Esophagus muscularis mucosa (tissue), 4 donors: ENCODE measurements at places on chromosomes 6 and 20. TPM values are rescaled to one million over a fixed set of nuclear protein-coding genes. Genes with fewer than 3 reads are reported as not detected.

Gene FAM209B
- total RNA-seq: not detected

Gene NOP56
- 58.5 TPM for total RNA-seq

Gene GPR6
- not detected for total RNA-seq

Gene ADGB
- not detected for total RNA-seq

Gene BHLHE23
- total RNA-seq: not detected

Gene KCNK15
- 3.6 TPM for total RNA-seq

Gene DEFB124
- not detected for total RNA-seq

DNA sequence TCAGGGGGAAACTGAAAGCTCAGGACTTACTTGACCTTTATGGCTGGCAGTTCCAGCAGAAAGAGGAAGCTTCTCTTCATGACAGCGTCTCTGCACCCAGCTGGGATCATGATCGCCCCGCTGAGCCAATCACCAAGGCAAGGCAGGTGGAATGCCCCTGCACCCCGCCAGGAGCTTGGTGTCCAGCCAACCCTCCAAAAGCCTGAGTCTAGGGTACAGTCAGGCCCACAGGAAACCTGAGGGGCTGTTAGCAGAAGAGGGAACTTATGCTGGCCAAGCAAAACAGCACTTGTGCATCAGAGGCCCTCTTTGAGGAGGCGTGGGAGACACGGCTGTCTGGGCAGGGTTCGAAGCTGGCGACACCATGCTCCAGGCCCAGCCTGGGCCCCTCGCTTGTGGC is 188.3 kb upstream of the GMDS start:
- peak; percentile 80 for DNase-seq

DNA sequence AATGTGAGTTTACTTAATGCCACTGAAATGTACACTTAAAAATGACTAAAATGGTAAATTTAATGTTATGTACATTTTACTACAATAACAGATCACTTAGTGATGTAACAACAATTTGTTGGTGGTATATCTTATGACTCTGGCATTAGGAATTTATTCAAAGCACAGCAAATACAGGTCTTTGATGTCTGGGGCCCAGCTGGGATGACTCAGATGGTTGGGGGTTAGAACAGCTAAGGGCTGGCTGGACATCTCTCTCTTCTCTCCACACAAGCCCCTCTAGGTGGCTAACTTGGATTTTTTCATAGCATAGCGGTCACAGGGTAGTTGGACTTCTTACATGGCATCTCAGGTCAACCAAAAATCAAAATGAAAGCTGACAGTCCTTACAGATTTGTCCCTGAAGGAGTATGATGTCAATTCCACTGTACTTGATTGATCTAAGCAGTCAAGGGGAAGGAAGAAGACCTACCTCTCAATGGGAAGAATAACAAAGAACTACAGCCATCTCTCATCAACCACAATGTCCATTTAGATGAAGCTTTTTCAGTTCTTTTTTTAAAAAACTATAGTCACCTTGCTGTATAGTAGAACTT is 37.5 kb upstream of the LCA5 start:
- no peak for DNase-seq

GRCh38 chr6:106005013-106005412 is 81.1 kb upstream of the PRDM1 start:
- no peak for DNase-seq

- no peak for DNase-seq
Observed at GRCh38 chr6:158766621-158767455, 52.3 kb downstream of the EZR start.

GRCh38 chr6:43895656-43896328 is 125.8 kb downstream of the VEGFA start:
- DNase-seq: no peak

DNA sequence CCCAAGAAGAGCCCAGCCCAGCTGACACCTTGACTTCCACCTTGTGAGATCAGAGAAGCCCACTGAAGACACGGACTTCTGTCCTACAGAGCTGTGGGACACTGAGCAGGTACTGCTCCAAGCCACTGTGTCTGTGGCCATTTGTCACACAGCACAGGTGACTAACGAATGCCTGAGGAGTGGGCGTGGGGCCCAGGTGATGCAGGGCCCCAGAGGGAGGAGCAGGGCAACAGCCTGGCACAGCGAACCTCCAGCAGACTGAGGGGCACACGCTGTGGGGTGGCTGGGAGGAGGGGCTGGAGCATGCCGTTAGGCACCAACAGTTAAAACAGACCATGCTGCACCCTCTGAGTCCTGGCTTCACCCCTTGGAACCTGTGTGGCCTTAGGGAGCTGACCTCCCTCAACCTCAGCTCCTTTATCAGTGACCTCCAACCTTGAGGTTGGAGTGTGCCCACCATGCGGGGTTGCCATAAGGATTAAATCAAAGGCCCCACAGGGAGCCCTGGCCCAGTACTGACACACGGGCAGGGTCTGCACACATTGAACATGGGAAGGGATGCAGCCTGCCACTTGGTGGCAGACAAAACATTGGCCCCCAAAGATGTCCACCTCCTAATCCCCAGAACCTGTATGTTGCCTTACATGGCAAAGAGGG is 119.9 kb upstream of the CST7 start:
- no peak for DNase-seq

DNA sequence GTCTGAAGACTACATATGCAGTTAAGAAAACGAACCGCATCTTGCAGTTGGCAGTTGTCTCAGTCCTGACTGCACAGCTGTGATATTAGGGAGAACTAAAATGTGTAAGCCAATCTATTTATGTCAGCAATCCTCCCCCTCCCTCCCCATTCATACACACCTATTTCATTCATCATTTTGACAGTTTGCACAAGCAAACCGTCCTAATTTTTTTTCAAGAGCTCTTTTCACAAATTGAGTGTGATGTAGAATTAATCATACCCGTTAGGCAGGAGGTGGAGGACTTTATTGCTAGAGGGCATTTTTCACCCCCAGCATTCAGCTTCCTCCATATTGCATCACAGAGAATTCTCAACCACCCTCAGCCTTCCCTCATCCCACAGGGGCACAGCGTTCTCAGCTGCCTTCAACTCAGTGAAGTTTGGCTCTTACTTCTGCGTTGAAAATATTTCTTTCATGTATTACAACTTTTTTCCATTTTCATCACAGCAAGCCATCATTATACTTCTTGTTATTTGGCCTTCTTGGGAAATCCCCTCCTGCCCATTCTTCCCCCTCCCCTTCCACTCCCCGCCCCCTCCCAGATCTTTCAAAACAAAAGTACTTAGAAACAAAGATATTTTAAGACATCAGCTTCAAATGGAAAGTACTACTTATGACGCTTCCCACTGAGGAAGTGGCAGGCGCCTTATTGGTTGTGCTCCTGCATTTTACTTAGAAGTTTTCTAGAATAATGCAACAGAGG is 37.5 kb downstream of the NOX3 start:
- DNase-seq: no peak

GRCh38 chr6:5905431-5906339 is 101.0 kb downstream of the NRN1 start:
- no peak for DNase-seq

GRCh38 chr20:15440049-15440820 is 1102.8 kb upstream of the FLRT3 start:
- DNase-seq: no peak

- DNase-seq: no peak
Observed at GRCh38 chr6:166667796-166668610, 41.0 kb upstream of the RPS6KA2 start.

DNA sequence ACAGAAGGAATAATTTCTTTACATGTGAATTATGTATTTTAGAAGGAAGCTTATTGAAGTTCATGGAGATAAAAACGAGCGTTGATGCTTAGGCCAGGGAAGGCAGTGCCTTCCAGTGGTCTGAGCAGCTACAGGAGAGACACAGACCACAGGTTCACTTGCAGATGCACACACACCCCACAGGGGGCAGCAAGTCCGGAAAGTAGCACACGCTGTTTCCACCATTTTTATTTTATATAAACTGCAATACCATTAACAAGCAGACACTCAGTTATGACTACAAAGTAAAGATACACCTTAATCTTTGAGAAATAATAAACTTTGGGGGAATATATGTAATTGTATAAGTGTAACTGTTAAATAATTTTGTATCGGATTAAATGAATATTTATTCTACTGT is 13.5 kb upstream of the DACT2 start:
- DNase-seq: no peak
